ENCODE measurements at places on chromosomes 2 and 18. TPM values are rescaled to one million over a fixed set of nuclear protein-coding genes. Genes with fewer than 3 reads are reported as not detected.

The RGPD3 gene
- polyA plus RNA-seq = 0.33 TPM

The COLEC12 gene
- 30.4 TPM for polyA plus RNA-seq

GRCh38 chr2:166410828-166411472 lies 35.2 kb upstream of the SCN9A start:
- DNase-seq = no peak

DNA sequence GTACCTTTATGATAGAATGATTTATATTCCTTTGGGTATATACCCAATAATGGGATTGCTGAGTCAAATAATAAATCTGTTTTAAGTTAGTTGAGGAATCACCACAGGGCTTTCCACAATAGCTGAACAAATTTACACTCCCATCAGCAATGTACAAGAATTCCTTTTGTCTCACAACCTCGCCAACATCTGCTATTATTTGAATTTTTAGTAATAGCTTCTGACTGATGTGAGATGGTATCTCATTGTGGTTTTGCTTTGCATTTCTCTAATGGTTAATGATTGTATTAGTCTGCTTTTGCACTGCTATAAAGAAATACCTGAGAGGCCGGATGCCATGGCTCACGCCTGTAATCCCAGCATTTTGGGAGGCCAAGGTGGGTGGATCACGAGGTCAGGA lies 1387.6 kb upstream of the ACVR2A start:
- DNase-seq = no peak

DNA sequence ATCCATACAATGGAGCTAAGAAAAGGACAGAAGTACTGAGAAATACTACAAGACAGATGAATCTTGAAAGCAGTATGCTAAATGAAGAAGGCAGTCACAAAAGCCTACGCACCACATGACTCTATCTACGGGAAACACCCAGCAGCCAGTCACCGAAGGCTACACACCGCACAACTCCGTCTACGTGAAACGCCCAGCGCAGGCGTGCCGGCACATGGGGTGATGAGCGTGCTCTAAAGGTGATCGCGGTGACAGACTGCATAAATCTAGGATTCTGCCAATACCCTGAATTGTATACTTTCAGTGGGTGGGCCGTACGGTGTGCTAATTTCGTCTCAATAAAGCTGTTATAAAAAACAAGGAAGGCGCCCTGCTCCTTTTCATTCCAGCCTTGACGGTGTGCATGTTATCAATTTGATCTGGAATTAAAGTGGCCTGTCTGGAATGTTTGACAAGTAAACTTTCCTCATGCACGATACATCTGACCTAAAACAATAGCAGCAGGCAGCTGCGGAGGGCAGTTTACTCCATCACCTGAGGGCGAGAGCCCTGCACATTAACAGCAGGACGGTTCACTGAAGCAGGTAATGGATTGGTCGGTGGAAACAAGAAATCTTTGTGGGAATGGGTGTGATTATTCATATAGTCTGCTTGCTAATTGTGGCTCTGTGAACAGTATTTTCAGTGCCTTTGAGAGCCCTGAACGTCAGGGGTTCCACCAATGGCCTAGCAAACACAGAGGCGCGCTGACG lies 86.2 kb upstream of the SALL3 start:
- DNase-seq = no peak

DNA sequence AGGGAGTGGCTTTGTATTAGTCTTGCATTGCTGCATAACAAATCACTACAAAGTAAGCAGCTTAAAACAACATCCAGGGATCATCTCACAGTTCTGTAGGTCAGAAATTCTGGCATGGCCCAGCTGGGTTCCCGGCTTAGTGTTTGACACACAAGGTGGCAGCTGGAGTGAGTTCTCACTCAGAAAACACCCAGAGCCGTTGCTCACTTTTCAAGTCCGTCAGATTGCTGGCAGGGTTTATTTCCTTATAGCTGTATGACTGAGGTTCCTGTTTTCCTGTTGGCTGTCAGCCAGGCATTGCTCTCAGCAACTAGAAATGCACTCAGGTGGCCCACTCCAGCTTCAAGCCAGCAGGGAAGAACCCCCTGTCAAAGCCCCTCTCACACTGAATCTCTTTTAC lies 324.1 kb downstream of the CCDC178 start:
- DNase-seq = no peak

GRCh38 chr2:200742426-200742825 lies 69.3 kb upstream of the BZW1 start:
- no peak for DNase-seq

DNA sequence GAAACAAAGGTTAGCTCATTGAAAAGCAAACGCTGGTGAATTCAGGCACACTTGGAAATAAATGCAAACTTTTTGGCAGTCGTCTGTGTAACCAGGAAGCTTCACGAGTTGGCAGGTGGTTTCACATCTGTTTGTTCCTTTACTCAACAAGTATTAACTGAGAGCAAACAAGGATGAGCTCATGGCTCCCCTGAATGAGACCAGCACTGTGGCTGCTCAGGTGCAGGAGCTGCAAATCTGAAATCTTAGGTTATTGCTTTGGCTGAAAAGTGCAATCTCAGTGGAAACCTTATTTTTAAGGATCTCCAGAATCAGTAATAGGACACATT lies 46.3 kb downstream of the SH3RF3 start:
- DNase-seq = no peak

Data from right renal cortex interstitium (tissue), 3 donors.